Kidney (tissue), 22 donors: ENCODE measurements at places on chromosomes 7 and 10.

DNA sequence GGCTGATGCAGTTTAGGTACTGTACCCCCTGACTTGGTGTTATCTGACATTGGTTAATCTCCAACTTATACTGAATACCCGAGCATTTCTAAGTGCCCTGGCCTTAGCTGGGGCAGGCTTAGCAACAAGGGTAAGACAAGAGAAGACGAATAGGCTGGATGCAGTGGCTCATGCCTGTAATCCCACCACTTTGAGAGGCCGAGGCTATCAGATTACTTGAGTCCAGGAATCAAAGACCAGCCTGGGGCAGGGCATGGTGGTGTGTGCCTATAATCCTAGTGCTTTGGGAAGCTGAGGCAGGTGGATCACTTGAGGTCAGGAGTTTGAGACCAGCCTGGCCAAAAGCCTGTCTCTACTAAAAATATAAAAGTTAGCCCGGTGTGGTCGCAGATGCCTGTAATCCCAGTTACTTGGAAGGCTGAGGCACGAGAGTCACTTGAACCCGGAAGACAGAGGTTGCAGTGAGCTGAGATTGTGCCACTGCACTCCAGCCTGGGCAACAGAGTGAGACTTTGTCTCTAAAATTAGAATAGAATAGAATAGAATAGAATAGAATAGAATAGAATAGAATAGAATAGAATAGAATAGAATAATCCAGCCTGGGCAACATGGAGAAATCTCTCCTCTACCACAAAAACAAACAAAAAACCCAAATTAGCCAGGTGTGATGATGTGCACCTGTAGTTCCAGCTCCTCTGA is 108.9 kb downstream of the BICC1 start:
- no peak for DNase-seq

DNA sequence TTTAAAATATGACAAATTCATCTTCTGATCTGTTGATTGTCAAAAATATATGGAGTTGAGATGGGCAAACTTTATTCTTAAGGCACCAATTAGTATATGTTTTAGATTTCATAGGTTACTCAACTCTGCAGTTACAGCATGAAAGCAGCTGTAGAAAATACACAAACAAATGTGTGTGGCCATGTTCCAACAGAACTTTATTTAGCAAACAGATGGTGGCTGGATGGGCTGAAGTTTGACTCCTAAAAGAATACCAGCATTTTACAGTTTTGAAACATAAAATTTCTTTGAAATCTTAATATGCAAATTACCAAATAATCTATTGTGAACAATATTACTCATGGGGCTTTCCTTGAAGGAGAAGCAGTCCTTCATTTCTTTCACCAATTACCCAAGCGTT is 1206.0 kb upstream of the LRRTM3 start:
- DNase-seq, result no peak

DNA sequence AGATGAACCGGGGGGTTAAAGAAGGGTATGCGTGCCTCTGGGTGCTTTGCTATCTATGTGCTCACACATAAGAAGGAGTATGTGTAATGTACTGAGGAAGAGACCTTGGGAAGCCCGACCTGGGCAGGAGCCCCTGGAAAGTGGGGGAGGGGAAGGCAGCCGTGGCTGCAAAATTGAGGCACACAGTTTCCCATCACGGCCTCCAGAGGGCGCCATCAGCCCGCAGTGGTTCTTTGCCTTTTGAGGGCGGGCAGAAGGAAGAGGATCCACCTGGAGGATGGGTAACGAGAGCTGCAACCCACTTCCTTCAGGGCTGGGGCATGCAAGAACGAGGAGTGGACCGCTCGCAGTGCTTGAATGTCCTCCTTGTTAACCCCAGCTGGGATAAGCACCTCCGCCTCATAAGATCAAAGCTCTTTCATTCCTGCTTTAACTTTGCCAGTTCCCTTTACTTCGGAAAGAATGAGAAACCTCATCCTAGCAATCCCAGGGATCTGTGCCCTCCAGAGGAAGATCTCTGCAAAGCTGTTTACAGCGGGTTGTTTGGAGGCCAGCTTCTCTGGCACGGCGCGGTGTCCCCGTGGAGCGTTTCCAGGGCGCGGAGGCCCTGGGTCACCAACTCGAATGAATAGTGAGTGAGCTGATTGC is 77.9 kb downstream of the PCGF5 start:
- DNase-seq, result peak; percentile 86

DNA sequence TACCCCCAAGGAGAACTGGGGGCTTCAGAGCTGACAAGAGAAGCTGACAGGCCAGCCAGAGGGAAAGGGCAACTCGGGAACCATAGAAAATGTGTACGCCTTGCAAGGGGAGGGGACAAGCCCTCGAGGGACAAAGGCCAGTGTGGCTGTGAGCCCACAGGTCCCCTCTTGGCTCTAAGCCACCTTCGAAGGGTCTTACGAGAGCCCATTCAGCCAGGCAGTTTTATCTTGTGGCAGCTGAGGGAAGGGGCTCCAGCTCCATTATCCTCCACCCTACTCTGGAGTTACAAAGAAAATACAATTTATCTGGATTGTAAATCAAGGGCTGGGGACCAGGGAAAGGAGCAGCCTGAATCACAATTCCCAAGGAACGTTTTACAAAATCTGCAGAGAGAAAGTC is 159.5 kb upstream of the ZMIZ1 start:
- peak; percentile 65 for DNase-seq

- peak; percentile 24 for DNase-seq
These were observed 21.7 kb downstream of the RAB18 start for GRCh38 chr10:27525819-27526218.

- DNase-seq, result no peak
These were observed 31.1 kb upstream of the CNPY1 start for GRCh38 chr7:155577509-155577905.

DNA sequence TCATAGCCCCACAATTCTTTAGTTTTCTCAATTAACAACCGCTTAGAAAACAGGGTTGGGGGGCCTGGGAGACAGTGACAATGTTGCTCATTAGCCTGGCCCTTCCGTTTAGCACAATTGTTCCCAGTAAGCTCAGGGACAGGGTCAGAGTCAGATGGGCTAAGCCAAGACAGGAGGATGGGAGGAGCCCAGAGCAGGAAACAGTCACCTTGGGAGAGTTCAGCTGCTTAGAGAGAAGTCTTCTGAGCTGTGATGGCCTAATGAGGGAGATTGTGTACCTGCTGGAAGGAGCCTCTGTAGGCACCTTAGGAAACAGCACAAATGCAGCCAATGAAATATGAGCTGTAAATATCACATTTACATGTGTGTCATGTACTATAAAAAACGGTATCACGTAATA is 35.9 kb downstream of the SVOPL start:
- DNase-seq, result no peak

DNA sequence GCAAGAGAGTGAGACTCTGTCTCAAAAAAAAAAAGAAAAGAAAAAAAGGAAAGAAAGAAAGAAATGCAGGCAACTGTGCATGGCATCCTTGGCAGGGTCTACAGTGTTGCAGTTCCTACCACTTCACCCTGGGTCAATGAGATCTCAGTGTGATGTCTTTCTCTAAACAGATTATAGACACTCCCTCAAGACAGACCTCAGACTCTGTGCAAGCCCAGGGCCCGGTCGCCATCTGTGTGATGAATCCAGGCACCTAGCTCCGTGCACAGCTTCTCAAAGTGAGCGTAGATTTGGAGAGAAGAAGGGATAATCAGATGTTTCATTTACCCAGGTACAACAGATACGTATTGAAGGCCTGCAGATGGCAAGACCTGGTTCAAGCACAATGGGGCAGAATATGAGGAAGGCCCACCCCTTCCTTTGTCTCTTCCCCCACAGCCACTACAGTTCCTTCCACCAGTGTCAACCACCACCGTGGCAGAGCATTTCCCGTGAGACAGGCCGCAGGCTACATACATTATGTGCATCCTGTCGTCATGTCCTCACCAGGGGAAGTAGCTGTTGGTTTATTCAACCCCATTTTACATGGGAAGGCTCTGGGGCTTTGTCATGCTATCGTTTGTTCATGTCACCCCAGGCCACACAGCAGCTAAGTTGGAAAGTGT is 471.7 kb upstream of the GALNT17 start:
- no peak for DNase-seq

DNA sequence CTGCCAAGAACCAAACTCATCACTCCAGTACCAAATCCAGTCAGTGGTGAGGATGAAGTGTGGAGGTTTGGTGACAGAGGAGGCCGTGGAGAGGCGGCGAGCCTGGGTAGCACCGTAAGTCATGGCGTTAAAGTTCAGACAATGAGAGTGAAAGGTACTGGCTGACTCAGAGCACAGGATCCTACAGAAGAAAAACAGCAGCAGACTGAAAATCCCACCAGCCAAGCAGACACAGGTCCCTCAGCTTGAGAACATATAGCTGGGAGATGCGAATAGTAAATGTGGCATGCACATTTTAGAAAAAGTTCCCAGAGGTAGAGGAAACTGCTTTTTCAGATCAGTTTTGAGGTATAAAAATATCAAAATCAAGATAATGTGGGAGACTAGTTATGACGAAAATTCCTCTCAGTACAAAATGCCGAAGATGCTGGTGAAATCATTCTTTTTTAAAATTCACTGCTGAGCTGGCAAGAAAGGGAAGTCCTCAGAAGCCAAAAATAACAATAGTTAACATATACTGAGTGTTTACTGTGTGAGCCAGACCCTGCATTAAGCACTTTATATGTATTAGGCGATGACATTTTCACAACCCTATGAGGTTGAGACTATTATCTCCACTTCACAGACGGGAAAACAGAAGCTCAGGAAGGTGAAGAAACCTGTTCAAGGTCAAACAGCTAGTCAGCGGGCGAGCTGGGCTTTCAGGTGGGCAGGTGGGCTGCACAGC is 20.9 kb downstream of the PARP12 start:
- no peak for DNase-seq

DNA sequence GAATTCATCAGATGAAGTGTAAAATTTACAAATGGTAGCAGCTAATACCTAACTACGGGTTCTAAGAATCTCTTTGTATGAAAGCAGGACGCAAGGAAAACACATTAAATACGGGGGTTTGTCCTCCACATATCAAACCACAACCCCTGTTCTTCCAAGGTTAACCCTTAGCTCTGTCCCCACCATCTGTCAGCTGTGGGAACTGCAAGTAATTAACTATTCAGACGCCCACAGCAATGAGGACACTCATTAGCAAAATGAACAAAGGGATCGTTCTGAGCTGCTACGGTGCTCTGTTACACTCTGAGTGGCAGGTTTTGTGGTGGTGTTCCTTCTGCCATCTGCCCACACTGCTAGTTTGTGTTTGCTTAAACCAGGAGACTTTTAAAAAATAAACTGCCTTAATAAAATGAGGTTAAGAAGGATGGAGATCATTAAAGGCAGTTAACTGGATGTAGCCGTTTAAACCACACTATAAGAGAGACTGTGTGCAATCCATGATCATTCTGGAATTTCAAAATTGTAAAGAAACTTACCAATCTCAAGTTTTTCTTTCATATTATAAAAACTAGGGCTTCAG is 51.4 kb downstream of the C10orf67 start:
- DNase-seq, result peak; percentile 72

GRCh38 chr7:139896288-139896687 is 67.2 kb downstream of the TBXAS1 start:
- no peak for DNase-seq

DNA sequence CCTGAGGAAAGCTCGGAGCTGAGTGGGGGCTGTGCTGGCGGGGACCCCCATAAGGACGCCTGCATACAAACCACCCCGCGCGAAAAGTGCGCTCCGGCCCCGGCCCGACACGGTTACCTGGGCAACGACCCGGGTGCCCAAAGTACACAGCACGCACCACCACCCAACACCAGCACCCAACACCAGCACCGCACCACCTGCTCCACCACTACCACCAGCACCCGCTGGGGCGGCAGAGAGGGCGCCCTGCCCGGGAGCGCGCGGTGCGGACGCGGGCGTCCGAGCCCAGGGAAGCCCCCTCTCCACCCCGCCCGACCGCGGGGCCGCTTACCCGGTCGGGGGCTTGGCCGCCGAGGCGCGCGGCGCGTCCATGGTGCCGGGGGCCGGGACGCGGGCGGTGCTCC is 345 bp downstream of the COBL start:
- DNase-seq, result peak; percentile 86

DNA sequence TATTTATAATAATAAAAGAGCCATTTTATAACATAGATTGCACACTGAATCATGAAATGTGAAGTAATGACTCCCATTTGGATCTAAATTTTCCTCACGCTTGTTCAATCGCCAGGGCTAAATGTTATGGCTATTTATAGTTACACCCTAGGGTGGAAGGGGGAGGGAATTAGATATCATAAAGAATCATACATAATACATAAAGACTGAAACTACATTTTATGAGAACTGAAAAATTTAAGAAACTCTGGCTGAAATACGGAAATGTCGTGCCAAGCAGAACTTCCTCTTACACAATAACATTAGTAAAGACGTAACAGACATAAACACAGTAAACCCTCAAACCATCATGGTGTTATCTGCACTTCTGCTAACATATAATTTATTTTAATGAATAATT is 327.5 kb upstream of the PHF14 start:
- DNase-seq, result no peak

DNA sequence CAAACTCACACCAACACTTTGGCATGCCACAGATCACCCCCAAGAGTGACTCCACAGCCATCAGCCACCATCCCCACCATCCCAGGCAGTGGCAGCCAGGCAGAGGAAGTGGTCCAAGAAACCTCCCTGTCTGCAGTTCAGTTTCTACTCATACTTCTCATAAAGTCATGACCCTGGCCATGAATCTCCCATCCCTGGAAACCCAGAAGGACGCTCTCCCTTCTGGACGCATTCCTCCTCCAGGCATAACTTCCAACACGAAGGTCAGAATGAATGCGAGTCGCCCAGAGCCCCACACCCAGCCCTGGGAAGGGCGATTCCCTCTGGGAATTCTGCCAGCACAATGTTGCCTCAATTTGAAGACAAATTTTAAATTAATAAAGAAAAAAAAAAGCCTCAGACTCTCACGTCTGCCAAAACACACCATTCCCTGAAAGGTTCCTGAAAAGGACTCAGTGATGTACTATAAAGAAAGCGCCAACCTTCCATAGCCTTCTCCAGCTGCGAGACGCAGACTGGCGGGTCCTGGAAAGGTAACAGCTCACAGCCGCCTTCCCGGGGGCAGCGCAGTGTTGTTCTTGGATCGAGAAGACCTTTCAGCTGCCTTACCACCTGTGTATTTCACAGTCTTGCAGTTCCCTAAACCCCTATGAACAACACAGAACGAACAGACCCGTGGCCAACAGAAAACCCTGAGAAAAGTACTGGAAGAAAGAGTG is 307.6 kb downstream of the FRMD4A start:
- DNase-seq, result peak; percentile 16

DNA sequence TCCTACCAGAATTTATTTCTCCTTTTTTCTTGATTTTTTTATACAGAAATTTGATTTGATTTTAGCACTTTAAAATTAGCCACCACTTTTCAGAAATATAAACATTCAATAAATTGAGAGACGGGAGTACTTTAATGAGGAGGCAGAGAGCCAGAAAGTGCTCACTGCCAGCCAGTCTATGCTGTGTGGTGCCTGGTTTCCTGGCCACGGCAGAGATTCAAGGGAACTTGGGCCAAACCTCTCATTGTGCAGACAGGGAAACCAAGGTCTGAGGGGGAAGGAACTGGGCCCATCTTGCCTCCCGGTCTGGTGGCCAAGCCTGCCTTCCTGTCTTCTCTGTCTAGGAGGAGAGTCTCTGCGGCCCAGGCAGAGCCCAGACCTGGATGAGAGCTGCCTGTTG is 25.9 kb downstream of the ADAMTS14 start:
- DNase-seq, result no peak

GRCh38 chr7:2641406-2642393 is 9.9 kb downstream of the TTYH3 start:
- DNase-seq, result peak; percentile 96

GRCh38 chr7:17907014-17907413 is 33.3 kb downstream of the SNX13 start:
- DNase-seq, result no peak
